ENCODE measurements at places on chromosomes 4 and X.

DNA sequence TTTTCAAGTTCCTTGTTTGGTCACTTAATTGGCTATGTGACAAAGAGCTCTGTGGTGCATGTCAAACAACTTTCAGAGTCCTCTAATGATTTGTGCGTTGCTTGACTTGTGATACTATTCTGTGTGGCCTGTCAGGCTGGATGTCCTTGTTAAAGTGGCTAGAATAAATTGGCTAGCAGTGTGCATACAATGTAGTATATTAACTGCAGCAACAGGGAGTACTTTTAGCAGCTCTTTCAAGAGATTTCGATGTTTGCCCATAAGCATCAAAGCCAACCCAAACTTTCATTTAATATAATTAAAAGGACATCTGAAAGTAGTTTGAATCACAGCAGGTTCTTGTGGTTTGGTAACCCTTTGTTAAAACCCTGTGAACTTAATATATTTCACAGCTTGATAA, 718.9 kb downstream of the ADGRL3 start:
- H3K4me1 ChIP-seq: no peaks in the 10 kb centered on the region
- H3K4me3 ChIP-seq: no peak overlapping the region
- H3K36me3 ChIP-seq: no peaks in the 10 kb centered on the region
- H3K27me3 ChIP-seq: no peaks in the 10 kb centered on the region
- no peak overlapping the region for H3K27ac ChIP-seq

DNA sequence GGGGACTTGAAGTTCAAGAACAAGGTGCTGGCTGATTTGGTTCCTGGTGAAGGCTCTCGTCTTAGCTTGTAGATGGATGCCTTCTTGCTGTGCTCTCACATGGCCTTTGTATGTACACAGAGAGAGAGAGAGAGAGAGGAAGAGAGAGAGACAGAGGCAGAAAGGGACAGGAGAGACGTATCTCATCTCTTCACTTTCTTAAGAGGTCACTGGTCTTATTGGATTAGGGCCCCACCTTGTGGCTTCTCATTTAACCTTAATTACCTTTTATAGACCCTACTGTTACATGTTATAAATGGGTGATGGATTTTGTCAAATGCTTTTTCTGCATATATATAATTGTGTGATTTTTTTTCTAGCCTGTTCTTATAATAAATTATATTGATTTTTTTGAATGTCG, 1444.2 kb downstream of the ADGRL3 start:
- no peaks in the 10 kb centered on the region for H3K27me3 ChIP-seq
- no peak overlapping the region for H3K27ac ChIP-seq
- H3K36me3 ChIP-seq: no peaks in the 10 kb centered on the region

- no peaks in the 10 kb centered on the region for H3K27me3 ChIP-seq
- no peak overlapping the region for H3K27ac ChIP-seq
- no peak overlapping the region for H3K4me3 ChIP-seq
- H3K4me1 ChIP-seq: no peaks in the 10 kb centered on the region
- no peak for DNase-seq
Observed at GRCh38 chrX:71098951-71099506, 3.4 kb downstream of the FOXO4 start.

- H3K36me3 ChIP-seq: no peaks in the 10 kb centered on the region
- no peak overlapping the region for H3K27ac ChIP-seq
- no peak overlapping the region for H3K4me3 ChIP-seq
- no peaks in the 10 kb centered on the region for H3K4me1 ChIP-seq
Observed at GRCh38 chr4:11416071-11416766, 12.5 kb downstream of the HS3ST1 start.

DNA sequence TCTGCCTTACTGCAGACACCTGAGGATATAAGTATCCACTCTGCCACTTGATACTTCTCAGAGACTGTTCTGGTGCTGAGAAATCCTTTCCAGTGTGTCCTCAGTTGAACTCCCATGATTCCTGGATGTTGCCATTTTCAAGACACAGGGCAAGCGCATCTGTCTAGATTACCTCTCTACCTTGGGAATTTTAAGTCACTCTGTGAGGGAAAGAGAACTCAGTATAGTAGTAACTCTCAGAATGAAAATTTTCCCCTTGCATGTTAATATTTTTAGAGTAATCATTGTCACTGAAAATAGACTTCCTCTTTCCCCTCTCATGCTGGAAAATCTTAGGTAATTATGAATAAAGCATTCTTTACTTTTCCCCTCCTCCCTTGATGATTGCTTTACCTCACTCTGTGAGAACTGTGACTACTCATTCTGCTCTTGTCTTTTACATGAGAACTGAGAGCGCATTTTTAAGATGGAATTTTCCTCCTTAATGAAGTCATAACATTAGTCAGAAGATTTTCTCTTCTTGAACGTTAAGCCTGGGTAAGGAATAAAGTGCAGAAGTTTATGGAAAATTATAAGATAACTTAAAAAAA, 45.0 kb downstream of the TET2 start:
- no peak overlapping the region for H3K27ac ChIP-seq
- H3K36me3 ChIP-seq: no peaks in the 10 kb centered on the region
- H3K27me3 ChIP-seq: no peaks in the 10 kb centered on the region
- H3K4me3 ChIP-seq: peak overlapping the region; percentile 57

DNA sequence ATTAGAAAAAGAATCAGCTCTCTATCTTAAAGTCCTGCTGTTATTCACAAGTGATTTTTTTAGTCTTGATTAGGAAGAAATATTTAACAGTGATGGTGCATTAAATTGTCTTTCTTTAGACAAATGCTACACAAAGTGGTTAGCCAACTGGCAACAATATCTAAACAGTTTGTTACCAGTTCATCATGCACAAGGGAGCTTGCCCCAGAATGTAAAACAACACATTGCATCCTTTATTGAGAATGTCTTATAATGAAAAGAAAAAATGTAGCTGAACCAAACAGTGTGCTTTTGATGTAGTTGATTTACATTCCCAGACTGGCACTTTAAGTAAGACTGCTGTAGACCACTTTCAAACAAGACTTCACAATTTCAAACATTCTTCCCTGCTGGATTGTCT, 34.1 kb upstream of the NAA11 start:
- no peaks in the 10 kb centered on the region for H3K27me3 ChIP-seq
- H3K36me3 ChIP-seq: no peaks in the 10 kb centered on the region

- H3K36me3 ChIP-seq: no peaks in the 10 kb centered on the region
- no peak overlapping the region for H3K27ac ChIP-seq
- no peak for DNase-seq
Observed at GRCh38 chr4:155974476-155974749, 20.7 kb upstream of the CTSO start.

DNA sequence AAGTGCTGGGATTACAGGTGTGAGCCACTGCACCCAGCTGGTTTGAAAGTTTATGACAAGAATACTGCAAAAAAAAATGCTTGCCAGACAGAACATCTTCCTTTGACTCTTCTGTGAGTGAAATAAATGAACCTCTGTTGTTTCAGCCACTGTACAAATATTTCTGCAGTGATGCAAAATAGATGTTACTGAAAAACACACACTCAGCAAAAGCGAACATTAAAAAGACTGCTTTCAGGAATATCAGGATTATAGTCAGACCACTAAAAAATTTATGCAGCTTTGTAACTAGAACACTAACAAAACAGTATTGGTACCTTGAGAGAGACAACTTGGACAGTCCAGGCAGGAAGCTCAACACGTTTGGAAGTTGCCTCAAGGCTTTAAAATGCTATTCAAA, 16.9 kb upstream of the SEPSECS start:
- peaks cover 15% of the 10 kb centered on the region for H3K4me1 ChIP-seq
- no peaks in the 10 kb centered on the region for H3K27me3 ChIP-seq
- H3K36me3 ChIP-seq: no peaks in the 10 kb centered on the region
- no peak overlapping the region for H3K4me3 ChIP-seq
- no peak overlapping the region for H3K27ac ChIP-seq

- no peaks in the 10 kb centered on the region for H3K4me1 ChIP-seq
- H3K4me3 ChIP-seq: no peak overlapping the region
- H3K27ac ChIP-seq: no peak overlapping the region
Observed at GRCh38 chr4:3355266-3355748, 62.5 kb downstream of the RGS12 start.

GRCh38 chr4:5933116-5933515, 40.2 kb upstream of the CRMP1 start:
- H3K27me3 ChIP-seq: no peaks in the 10 kb centered on the region
- no peak overlapping the region for H3K27ac ChIP-seq
- H3K4me1 ChIP-seq: no peaks in the 10 kb centered on the region

GRCh38 chr4:15198070-15198727, 195.9 kb downstream of the CPEB2 start:
- H3K27me3 ChIP-seq: no peaks in the 10 kb centered on the region
- H3K36me3 ChIP-seq: no peaks in the 10 kb centered on the region
- peaks cover 34% of the 10 kb centered on the region for H3K4me1 ChIP-seq
- H3K27ac ChIP-seq: no peak overlapping the region
- no peak overlapping the region for H3K4me3 ChIP-seq

DNA sequence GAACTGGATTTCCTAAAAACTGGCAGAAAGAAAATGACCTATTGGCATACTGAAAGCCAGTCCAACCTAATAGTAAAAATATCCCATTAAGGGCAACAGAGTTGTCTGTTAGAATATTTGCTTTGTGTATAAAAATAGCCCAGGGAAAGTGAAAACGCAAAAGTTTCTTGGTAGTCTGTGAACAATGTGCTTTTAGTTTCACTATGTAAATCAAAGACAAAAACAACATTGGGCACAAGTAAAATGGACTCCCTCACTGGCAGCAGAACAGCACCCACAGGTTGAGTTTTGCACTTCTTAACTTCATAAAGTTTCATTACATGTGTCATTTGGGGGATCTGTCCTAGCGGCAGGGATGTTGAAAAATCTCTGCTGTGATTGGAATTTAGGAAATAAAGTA, 4.3 kb upstream of the FGG start:
- H3K4me3 ChIP-seq: peak overlapping the region; percentile 28
- no peaks in the 10 kb centered on the region for H3K36me3 ChIP-seq
- H3K27ac ChIP-seq: no peak overlapping the region
- H3K4me1 ChIP-seq: no peaks in the 10 kb centered on the region

- no peaks in the 10 kb centered on the region for H3K36me3 ChIP-seq
- no peak for DNase-seq
- peak overlapping the region; percentile 4 for H3K27ac ChIP-seq
- peak overlapping the region; percentile 10 for H3K4me3 ChIP-seq
- H3K4me1 ChIP-seq: peaks cover 22% of the 10 kb centered on the region
Observed at GRCh38 chr4:169080981-169081380, 70.9 kb upstream of the CBR4 start.

GRCh38 chr4:122450847-122451246, 5.7 kb downstream of the IL2 start:
- H3K27me3 ChIP-seq: no peaks in the 10 kb centered on the region
- H3K4me1 ChIP-seq: no peaks in the 10 kb centered on the region
- no peak for DNase-seq
- H3K27ac ChIP-seq: no peak overlapping the region
- no peaks in the 10 kb centered on the region for H3K36me3 ChIP-seq

GRCh38 chr4:169142391-169142790, 128.4 kb downstream of the SH3RF1 start:
- no peak overlapping the region for H3K27ac ChIP-seq
- H3K4me3 ChIP-seq: no peak overlapping the region
- H3K4me1 ChIP-seq: peaks cover 12% of the 10 kb centered on the region
- DNase-seq: no peak
- no peaks in the 10 kb centered on the region for H3K27me3 ChIP-seq
- H3K36me3 ChIP-seq: no peaks in the 10 kb centered on the region

DNA sequence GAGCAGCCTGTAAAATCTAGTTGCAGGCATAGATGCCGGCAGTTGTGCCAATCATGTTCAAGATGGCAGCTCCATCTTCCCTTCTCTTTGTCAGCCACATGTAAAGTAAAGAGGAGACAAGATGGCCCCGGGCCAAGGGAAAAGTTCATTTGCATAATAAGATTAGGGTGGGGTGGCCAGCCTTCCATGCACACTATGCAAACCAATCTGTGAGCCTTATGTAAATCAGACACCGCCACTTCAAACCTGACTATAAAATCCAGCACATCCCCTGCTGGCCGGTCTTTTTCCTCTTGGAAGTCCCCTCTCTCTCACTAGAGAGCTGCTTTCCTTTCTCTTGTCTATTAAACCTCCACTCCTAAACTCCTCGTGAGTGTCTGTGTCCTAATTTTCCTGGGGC, 78.9 kb upstream of the CBR4 start:
- no peaks in the 10 kb centered on the region for H3K4me1 ChIP-seq
- no peaks in the 10 kb centered on the region for H3K36me3 ChIP-seq
- H3K4me3 ChIP-seq: no peak overlapping the region
- no peaks in the 10 kb centered on the region for H3K27me3 ChIP-seq
- H3K27ac ChIP-seq: no peak overlapping the region

- H3K4me1 ChIP-seq: peaks cover 10% of the 10 kb centered on the region
- no peaks in the 10 kb centered on the region for H3K36me3 ChIP-seq
- no peak within 1 kb of the TSS for H3K27ac ChIP-seq
- peaks cover 7% of the 10 kb centered on the region for H3K27me3 ChIP-seq
Observed at GRCh38 chr4:48483006-48483776, at the start of gene SLC10A4. SLC10A4 (plus strand) TSS chr4:48483343; CDS start chr4:48483562, 219 bp downstream.

GRCh38 chr4:178090640-178091411, 648.6 kb upstream of the AGA start:
- H3K4me3 ChIP-seq: no peak overlapping the region
- no peak overlapping the region for H3K27ac ChIP-seq
- DNase-seq: no peak
- H3K4me1 ChIP-seq: no peaks in the 10 kb centered on the region
- no peaks in the 10 kb centered on the region for H3K36me3 ChIP-seq

- peaks cover 21% of the 10 kb centered on the region for H3K36me3 ChIP-seq
- no peak overlapping the region for H3K27ac ChIP-seq
- no peak for DNase-seq
- no peak overlapping the region for H3K4me3 ChIP-seq
Observed at GRCh38 chrX:48927736-48928382, 9.0 kb upstream of the PIM2 start.

DNA sequence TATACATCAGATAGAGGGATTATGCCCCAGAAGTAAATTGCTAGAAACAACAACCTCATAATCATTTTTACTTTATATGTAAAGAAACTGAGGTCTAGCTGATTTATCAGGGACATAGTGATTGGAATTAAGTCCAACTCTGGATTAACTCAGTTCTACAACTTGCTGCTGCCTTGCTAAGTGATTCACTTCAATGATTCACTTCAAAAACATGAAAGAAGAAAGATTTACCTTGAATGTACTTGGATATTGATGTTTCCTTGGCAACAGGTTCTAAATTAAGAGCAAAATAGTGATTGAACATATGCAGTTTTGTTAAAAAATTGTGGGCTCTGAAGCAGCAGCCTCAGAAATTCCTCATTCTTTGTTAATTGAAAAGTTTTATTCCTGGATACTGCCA, 99.8 kb upstream of the H2AZ1 start:
- no peak for DNase-seq
- no peak overlapping the region for H3K27ac ChIP-seq
- no peaks in the 10 kb centered on the region for H3K27me3 ChIP-seq
- no peaks in the 10 kb centered on the region for H3K4me1 ChIP-seq
- no peak overlapping the region for H3K4me3 ChIP-seq
